ENCODE measurements at places on chromosomes 16 and 17. TPM values are rescaled to one million over a fixed set of nuclear protein-coding genes. Genes with fewer than 3 reads are reported as not detected.

- DNase-seq: peak; percentile 20
These were observed 377 bp upstream of the CRHR1 start for GRCh38 chr17:45783593-45784292.

DNA sequence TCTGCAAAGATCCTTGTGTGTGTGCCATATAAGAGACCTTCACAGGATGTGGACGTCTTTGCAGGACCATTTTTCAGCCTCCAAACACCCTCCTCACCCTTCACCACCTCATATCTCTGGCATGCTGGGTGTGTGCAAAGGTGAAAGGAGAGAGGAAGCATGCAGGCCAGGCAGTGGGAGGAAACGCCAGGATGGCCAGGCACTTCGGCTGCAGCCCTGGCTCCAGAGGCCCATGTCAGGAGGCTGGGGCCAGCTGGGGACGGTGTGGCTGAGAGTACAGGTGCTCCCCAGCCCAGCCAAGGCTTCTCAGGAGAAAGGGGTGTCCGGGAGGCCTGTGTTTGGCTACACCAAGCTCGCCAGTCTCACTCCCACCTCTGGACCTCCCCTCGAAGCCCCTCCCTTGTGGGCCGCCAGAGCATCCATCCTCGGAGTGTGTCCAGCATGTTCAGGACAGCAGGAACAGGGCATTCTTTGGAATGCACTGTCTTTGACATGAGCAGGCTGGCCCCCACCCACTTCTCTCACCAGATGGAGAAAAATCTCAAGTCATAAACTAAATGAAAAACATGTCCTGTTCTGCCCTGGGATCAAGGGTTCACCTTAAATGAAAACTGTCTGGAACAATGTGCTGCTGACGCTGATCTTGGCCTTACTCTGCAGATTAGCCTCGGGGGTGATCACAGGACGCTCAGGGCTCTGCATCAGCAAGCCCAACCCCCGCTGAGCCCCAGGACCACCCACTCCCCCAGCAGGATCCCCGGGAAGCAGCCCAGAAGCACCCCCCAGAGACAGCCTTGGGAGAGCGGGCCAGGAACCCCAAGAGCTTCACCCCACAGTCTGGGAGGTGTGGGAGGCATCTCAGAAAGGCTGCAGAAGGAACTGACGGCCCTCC lies 15.9 kb downstream of the PEMT start:
- DNase-seq: no peak

NFATC2IP gene
- polyA plus RNA-seq: 78.6 TPM

PIRT gene
- not detected for polyA plus RNA-seq

CES4A gene
- 7.6 TPM for polyA plus RNA-seq

OTOP3 gene
- not detected for polyA plus RNA-seq

GRCh38 chr16:11224894-11225676 lies 30.9 kb downstream of the SOCS1 start:
- DNase-seq: no peak

TMIGD1 gene
- 0.56 TPM for polyA plus RNA-seq

DNA sequence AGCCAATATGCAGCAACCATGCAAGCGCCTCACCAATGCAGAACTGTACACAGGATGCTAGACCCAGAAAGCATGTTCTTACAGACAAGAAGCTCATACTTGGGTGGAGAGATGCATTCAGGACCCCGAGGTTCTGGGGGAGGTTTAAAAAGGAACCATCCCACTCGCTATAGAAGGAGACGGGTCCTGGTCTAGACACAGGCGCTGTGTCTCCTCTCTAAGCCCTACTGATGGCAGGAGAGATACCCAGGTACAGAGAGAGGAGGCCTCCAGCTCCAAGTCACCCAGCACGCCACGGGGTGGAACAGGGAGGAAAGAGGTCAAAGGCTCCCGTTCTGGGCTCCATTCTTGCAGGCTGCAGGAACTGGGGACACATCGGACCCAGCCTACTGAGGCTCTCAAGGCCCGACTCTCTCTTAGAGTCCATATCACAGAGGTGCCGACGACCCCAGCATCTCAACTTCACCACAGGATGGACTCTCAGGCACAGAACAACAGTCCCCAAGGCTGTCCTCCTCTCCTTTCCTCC lies 28.0 kb downstream of the SRCIN1 start:
- no peak for DNase-seq

LPO gene
- polyA plus RNA-seq: 0.18 TPM

DNA sequence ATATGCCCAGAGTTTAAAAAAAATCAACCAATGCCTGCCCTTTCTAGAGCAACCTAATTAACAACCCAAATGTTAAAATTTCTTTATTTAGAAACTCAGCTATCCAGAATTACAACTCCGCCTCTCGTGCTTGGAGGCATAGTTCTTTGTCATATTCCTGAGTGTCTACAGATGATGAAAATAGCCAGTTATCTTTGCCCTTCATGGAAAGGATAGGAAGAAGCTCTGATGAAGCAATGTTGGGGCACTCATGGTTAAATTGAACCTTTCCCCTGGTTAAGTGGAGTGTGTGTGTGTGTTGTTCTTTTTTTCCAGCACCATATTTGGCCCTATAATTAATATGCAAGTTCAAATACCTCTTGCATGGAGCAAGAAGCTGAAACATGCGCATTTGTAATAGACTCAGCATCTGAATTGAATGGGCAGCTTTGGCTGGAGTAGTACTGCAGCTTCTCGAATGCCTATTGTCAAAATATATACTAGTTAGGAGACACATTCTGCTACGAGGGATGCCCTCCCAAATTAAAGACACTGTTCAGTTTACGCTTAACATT lies 506.2 kb downstream of the WWOX start:
- DNase-seq: no peak

TGFB1I1 gene
- 42.1 TPM for polyA plus RNA-seq

KRT14 gene
- polyA plus RNA-seq: not detected

DNA sequence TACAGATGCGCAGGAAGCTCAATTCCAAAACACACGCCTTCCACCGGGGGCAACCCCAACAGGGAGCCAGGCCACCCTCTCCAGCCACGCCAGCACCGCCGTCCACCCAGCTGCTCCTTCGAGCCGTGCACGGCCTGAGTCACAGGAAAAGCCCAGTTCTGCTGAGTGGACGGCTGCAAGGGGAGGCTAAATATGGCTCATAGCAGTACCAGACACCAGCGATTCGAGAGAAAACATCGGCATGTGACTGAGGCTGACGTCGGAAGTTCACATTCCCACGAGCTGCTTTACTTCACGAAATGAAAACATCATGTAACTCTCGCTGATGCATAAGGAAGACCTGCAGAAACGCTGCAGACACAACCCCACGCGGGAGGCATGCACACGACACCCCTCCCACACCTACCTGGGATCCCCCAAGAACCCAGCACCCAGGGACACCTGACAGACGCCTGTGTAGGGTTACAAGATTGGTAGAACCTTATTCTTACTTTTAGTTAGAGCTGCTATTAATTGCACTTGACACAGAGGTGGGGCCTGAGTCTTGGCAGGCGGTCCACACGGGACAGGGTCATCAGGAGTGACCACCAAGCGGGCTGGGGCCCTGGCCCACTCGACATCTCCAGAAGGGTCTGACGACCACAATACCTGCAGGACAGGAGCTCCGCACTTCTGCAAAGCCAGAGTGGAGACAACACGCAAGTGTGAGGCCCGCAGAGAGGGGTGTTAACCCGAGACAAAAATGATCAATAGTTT lies 116.8 kb downstream of the ANKRD11 start:
- no peak for DNase-seq

- DNase-seq: no peak
These were observed 81.6 kb upstream of the CDC42EP4 start for GRCh38 chr17:73393381-73393780.

- no peak for DNase-seq
These were observed 9.2 kb upstream of the ZNF652 start for GRCh38 chr17:49370971-49371834.

METTL2A gene
- 22.0 TPM for polyA plus RNA-seq

Data from renal cortex interstitium (tissue), 15 donors.